ENCODE measurements at places on chromosomes 5 and 9. TPM values are rescaled to one million over a fixed set of nuclear protein-coding genes. Genes with fewer than 3 reads are reported as not detected.

The PPP2CA gene
- polyA plus RNA-seq: 117 TPM

The FBP2 gene
- not detected for polyA plus RNA-seq

The PCDHA4 gene
- polyA plus RNA-seq: 0.41 TPM

The TTC16 gene
- 1.5 TPM for polyA plus RNA-seq

The FOXD4 gene
- polyA plus RNA-seq: 0.53 TPM

The ROPN1L gene
- polyA plus RNA-seq: 22.8 TPM

DNA sequence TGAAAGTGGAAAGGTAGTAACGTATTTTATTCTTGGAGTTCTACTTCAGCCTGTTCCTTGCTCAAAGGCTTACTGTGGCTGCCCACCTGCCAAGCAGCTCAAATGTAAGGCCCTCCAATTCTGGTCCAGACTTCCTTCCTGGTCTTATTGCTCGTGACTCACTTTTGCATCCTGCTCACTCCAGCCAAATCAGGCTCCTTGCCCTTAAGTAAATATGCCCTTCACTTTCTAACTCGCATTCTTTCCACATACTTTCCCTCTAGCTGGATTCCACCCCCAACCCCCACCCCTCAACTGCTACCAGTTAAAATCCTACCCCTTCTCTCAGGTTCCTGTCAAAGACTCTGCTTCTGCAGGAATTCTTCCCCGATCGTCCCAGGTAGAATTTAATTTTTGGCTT, 96.6 kb downstream of the GALNT10 start:
- DNase-seq: peak; percentile 81

The GRIA1 gene
- 1.1 TPM for polyA plus RNA-seq

DNA sequence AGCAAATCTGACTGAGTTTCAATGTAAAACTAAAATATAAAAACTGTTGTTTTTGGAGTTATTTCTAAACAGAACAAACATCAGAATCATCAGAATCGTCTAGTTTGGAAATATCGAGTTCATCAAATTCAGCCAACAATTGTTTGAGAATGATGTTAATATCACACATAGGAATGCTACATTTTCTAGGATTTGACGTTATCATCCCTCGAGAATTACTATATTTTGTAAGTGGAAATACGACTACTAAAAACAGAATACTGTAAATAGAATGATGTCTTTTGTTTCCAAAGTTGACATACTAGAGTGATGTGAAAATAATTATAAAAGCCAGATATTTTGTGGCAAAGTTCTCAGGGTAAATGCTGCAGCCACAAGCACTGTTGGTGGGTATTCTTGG, 805.9 kb downstream of the TLE1 start:
- peak; percentile 8 for DNase-seq

The GZMA gene
- 7.8 TPM for polyA plus RNA-seq

GRCh38 chr5:157930710-157931109, 71.8 kb upstream of the CLINT1 start:
- DNase-seq: no peak

All from lung (tissue), 17 donors.